ENCODE measurements at places on chromosomes 2 and 18. TPM values are rescaled to one million over a fixed set of nuclear protein-coding genes. Genes with fewer than 3 reads are reported as not detected.

The PTGR3 gene
- total RNA-seq: 19.7 TPM

The LHCGR gene
- not detected for total RNA-seq

The CFC1 gene
- total RNA-seq: not detected

The CYS1 gene
- total RNA-seq: 5.5 TPM

- no peak overlapping the region for H3K4me3 ChIP-seq
- no peak overlapping the region for H3K27ac ChIP-seq
- DNase-seq: no peak
- H3K27me3 ChIP-seq: peaks cover 2% of the 10 kb centered on the region
- peaks cover 1% of the 10 kb centered on the region for H3K36me3 ChIP-seq
Measured at GRCh38 chr2:102010902-102011301, 19.1 kb downstream of the IL1R2 start.

- H3K27ac ChIP-seq: no peak overlapping the region
- H3K27me3 ChIP-seq: no peaks in the 10 kb centered on the region
- no peaks in the 10 kb centered on the region for H3K36me3 ChIP-seq
- peak; percentile 51 for DNase-seq
- H3K4me3 ChIP-seq: no peak overlapping the region
Measured at GRCh38 chr2:6970976-6971480, 53.8 kb downstream of the RNF144A start.

GRCh38 chr18:48745293-48745692, 205.5 kb downstream of the SMAD7 start:
- no peak overlapping the region for H3K4me3 ChIP-seq
- H3K27me3 ChIP-seq: no peaks in the 10 kb centered on the region
- peaks cover 5% of the 10 kb centered on the region for H3K36me3 ChIP-seq

- DNase-seq: no peak
- peak overlapping the region; percentile 58 for H3K27ac ChIP-seq
- H3K4me3 ChIP-seq: no peak overlapping the region
- peaks cover 2% of the 10 kb centered on the region for H3K36me3 ChIP-seq
Measured at GRCh38 chr18:13502585-13502984, 223.8 kb downstream of the FAM210A start.

DNA sequence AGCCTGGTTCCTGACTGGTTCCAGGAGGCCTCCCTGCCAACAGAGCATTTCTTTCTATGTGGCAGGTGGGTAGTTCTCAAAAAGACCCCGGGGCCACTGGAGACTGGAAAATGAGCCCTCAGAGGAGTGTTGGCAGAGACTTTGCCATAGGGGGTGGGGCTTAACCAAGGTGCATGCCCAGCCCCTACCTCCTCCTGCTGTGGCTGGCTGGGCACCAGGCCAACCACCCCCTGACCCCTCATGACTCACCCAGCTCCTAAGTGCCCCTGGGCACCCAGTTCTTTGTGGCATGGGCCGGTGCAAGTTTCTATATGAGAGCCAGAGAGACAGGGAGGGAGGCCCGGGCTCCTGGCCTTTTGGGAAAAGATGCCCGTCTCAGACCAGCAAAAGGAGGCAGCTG, 98.2 kb upstream of the SMAD2 start:
- H3K4me1 ChIP-seq: peaks cover 14% of the 10 kb centered on the region
- peaks cover 3% of the 10 kb centered on the region for H3K27me3 ChIP-seq
- DNase-seq: no peak
- no peak overlapping the region for H3K27ac ChIP-seq
- no peaks in the 10 kb centered on the region for H3K36me3 ChIP-seq

DNA sequence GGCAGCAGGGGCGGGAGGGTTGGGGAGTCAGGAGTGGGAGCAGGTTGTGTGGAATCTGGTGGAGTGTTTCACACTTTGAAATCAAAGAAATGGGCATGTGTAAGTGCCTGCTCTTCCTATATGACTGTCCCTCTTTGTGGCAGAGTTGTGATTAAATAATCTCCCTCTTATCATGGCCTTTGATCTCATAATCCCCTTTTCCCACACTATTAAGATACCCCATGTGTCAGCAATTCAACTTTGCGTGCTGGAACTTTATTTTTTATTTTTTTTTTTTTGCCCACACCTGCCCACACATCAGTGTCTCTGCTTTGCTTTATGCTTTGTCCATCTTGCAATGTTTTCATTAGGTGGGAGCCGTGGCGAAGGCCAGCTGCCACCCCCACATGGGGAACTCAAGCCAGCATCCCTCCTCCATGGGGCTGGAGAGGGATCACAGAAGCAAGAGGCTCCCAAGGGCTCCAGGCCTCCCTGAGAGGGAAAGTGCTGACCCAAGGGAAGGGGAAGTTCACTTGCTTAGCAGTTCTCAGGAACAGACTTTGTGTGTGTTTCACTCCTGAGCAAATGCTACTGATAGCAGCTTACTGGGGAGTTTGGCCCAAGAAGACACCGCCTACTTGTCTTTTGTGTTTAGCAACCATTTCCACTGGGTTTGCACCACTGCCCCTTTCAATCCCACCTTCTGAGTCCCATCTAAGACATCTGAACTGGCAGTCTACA, 243.4 kb downstream of the BCL11A start:
- H3K4me1 ChIP-seq: no peaks in the 10 kb centered on the region
- H3K27me3 ChIP-seq: peaks cover 28% of the 10 kb centered on the region
- H3K36me3 ChIP-seq: no peaks in the 10 kb centered on the region
- DNase-seq: peak; percentile 42

DNA sequence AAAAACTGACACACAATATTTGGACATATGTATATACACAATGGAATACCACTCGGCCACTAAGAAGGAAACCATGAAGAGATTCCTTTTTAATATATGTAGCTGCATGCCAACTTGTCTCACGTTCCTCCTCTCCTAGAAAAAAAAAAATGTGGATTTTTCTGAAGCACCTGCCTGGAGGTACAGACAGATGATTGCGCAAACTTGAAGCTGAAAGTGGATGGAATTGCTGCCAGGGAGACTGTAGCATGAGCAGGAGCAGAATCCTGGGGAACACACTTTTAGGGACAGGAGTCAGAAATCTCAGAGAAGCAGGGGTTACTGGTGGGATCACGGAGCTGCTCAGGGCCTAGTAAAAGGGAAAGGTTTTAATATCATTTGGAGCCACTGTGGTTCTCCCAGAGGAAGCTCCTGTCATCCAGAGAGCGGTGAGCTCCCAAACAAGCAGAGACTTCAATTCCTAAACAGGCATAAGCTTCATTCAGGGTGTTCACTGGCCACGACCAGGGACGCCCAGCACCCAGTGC, 640 bp upstream of the SPR start:
- H3K36me3 ChIP-seq: peaks cover under 1% of the 10 kb centered on the region
- no peak for DNase-seq
- peaks cover 10% of the 10 kb centered on the region for H3K4me1 ChIP-seq
- peaks cover 22% of the 10 kb centered on the region for H3K27me3 ChIP-seq
- peak overlapping the region; percentile 73 for H3K4me3 ChIP-seq

- peak; percentile 63 for DNase-seq
- H3K4me1 ChIP-seq: no peaks in the 10 kb centered on the region
- no peak overlapping the region for H3K27ac ChIP-seq
- no peak overlapping the region for H3K4me3 ChIP-seq
- H3K36me3 ChIP-seq: no peaks in the 10 kb centered on the region
- peaks cover 12% of the 10 kb centered on the region for H3K27me3 ChIP-seq
Measured at GRCh38 chr18:76771192-76771799, 51.1 kb upstream of the ZNF236 start.

DNA sequence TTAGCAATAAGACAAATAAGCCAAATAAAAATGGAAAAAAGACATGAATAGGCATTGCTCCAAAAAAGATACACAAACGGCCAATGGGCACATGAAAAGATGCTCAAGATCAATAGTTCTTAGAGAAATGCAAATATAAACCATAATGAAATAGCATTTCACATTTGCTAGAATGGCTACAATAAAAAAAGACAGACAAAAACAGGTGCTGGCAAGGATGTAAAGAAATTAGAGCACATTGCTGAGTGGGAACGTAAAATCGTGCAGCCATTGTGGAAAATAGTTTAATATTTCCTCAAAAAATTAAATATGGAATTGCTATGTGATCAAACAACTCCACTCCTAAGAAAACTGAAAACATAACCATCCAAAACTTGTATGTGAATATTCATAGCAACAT, 160.0 kb upstream of the SPATS2L start:
- no peak overlapping the region for H3K4me3 ChIP-seq
- H3K27me3 ChIP-seq: no peaks in the 10 kb centered on the region
- no peak for DNase-seq
- H3K36me3 ChIP-seq: peaks cover 9% of the 10 kb centered on the region
